ENCODE measurements at places on chromosomes 11 and 22.

- DNase-seq, result peak; percentile 60
Observed at GRCh38 chr22:27207907-27208306, 550.5 kb downstream of the MIAT start.

GRCh38 chr11:96154802-96155520, 188.0 kb downstream of the MAML2 start:
- DNase-seq, result no peak

- DNase-seq, result no peak
Observed at GRCh38 chr11:69864686-69865661, 45.8 kb upstream of the FGF3 start.

DNA sequence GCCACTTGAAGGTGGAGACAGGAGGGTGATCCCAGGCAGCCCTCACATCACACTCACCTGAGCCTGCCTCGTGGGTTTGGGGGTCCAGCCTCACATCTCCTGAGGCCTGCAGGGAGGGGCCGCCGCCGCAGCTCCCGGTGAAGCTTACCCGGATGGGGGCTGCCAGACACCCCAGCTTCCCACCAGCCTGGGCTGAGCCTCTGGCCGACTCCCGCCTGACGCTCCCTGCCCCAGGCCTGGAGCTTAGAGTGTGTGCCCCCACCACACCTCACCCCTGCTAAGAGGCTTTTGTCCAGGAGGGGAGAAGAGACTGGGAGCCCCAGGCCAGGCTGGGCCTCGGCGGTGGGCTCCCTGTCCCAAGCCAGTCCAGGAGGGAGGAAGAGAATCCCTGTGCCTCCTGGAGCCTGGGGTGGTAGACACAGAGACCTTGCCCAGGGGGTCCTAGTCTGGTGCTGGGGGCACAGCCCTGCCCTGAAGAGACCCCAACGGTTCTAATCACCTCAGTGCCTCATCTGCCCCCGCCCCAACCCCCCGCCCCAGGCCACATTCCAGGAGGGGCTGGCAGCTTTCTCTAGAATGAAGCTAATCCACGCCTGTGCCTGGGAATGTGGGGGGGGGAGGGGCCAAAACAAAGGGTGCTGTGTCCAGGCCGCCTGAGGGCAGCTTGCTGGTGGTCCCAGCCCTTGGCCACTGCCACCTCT, at the start of gene SLC16A8:
TSS of gene SLC16A8 (minus strand) at position 254 of the 701 bp plus-strand sequence. CDS start 1,311 bp downstream, outside the sequence.
- no peak for DNase-seq

- peak; percentile 40 for DNase-seq
Observed at GRCh38 chr22:46829941-46830715, 67.7 kb downstream of the TBC1D22A start.

- DNase-seq, result no peak
Observed at GRCh38 chr22:28435982-28436381, 243.7 kb downstream of the TTC28 start.

DNA sequence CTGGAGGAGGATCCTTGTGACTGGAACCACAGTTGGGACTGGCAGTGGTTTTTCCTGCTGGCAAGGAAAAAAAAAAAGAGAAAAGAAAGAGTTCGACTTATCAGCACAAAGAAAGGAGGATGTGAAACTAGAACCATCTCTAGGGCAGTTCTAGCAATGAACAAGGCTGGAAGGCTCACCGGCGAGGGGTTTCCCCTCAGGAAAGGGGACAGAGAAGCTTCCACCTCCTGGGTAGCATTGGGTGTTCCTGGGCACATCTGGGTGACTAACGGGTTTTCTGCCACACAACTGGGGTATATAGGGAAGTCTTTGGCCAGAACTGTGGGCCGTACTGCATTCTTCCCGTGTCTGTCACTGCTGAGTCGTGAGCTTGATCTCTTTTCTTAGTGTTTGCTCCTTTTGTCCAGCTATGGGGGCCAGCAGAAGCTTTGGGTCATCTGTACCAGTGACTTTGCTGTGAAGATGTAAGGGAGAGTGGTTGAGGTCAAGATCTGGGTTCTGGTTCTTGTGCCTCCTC, 109.4 kb upstream of the OR4B1 start:
- DNase-seq, result no peak

- no peak for DNase-seq
Observed at GRCh38 chr11:120610111-120610510, 98.6 kb downstream of the GRIK4 start.

GRCh38 chr11:65476632-65477148, 22.2 kb upstream of the MALAT1 start:
- DNase-seq, result no peak

DNA sequence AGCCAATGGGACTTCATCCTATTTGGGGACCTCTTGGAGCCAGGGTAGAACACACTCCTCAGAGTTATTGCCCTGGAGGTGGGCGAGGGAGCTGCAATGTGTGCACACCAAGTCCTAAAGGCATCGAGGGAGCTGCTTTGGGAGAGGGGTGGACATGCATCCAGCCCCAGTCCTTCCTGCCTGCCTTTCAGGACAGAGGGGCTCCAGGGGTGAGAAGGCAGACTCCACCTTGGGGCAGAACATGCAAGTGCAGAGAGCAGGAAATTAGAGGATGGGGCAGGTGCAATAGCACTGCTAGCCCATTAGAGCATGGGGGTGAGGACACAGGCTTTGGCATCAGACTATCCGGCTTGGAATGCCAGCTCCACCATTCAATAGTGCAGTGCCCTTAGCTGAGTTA, 288.5 kb downstream of the OPCML start:
- DNase-seq, result no peak

DNA sequence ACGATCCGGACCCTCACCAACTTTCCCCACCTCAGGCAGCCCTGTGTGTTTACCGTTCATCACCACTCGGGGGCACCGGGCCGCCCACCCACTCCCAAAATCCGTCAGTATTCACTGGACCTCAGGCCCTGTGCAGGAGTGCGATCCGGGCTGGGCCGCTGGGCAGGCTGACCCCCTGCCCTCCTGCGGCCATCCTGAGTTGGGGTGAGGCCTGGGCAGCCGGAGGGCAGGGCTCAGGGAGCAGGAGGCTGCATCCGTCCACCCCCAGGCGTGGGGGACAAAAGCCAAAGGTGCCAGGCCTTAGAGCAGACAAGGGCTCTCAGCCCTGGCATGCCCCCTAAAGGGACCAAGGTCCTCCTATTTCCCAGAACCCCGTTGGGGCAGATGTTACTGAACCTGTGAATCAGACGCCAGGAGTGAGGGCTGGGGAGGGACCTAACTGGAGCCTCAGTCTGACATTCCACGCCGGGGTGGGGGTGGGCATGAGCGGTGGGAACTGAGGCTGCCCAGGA, 16.8 kb upstream of the TMEM191C start:
- no peak for DNase-seq

DNA sequence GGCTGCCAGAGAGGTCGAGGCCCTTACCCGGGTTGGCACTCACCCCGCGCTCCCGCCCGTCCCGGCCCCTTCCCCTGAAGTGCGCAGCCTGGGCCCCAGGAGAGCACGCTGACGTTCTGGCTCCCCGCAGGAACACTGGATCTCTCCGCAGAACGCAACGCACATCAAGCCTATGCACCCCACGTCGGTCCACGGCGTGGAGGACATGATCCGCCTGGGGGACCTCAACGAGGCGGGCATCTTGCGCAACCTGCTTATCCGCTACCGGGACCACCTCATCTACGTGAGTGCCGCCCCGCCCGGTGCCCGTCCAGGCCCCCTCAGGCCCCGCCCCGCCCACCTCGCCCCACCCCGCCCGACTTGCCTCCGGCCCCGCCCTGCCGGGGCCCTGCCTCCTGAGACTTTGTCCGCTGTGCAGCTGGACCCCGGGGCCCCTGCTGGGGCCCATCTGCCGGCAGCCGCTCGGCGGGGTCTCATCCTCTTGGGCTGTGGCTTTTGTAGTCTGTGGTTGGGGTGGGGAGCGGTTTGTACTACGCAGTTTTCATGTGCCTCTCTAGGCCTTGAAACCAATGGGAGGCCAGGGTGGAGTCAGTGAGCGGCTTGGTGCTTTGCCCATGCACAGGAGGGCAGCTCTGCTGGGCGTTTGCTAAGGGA, 19.7 kb downstream of the MYO7A start:
- DNase-seq, result no peak

DNA sequence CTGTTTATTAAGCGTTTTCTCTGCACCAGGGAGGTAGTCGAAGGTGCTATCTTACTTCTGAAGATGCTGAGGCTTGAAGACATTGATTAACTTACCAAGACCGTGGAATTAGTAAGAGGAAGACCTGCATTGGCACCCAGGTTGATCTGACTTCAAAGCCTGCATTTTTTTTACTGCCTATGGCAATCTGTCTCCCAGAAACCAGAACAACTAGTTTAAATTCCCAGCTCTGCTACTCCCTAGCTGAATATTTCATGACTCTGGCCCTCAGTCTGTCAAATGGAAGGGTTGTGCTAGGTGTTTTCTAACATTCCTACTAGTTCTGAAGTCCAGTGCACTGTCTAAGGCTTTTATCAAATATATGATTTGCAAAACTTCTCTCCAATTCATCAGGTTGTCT, 52.0 kb upstream of the GRAMD1B start:
- DNase-seq, result no peak

- DNase-seq, result peak; percentile 21
Observed at GRCh38 chr11:73521621-73522020, 76.3 kb downstream of the FAM168A start.

All from GM04504 (cell line).